Mesothelial cell of epicardium (in vitro differentiated cells): ENCODE measurements at places on chromosomes 5 and 9.

DNA sequence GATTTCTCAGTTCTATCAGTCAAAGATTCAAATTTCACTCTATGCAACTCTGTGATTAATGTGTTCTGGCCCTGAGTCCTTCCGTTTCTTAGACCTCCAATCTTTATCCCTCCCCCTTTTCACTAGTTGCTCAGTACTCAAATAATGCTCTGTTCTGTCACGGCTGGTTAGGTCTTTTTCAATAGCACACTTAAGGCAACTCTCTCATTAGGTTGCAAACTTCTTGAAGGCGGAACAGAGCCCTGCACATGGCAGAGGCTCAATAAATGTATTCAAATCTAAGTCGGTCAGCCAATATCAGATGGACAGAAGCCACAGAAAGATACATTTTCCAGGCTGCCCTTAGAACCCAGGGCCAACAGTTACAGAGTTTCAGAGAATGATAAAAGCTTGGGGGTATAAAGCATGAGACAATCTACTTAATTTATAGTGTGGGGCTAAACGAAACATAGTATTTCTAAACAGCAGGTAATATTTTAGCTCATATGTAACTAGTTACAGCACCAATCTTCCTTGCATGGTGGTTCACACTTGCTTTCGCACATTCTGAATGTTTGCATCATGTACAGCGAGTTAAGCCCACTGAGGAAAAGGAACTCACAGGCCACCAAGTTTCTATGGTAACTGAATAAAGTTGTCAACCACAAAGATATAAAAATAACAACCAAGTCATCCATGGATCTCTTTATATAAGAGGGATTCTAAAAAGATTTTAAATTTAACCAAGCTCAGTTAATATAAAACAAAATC lies 67.1 kb upstream of the GOLPH3 start:
- DNase-seq = no peak

GRCh38 chr5:38265546-38266179 lies 7.3 kb downstream of the EGFLAM start:
- peak; percentile 58 for DNase-seq

DNA sequence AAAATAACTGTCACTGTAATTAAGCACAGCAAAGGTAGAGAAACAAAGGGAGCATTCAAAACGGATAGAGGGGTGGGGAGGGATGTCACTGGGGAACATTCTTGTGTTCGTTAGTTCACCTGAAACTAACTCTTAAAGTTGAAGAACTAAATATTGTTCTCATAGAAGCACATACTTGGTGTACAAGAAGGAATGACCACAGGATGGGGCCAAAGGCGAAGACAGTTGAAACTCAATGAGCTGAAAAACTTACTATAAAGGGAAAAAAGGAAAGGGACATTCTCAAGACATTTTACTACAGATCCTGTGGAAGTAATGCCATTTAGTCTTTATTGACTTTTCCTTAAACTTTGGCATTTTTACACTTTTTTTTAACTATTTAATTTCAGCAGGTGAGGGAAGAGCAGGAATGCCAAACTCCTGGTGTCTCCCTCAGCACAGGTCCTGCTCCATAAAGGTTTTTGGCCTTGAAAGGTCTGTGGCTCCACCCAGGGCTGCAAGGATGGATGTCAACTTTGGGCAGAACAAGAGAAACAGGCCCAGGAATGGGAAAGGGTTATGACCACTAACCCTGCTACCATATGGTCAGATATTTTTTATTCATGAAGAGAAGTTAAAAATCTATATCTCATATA lies 197.6 kb upstream of the RASA1 start:
- no peak for DNase-seq

- no peak for DNase-seq
Observed at GRCh38 chr5:140785905-140786686, at the start of gene PCDHA1. Gene PCDHA1 (plus strand): TSS chr5:140786140.

- DNase-seq = no peak
Observed at GRCh38 chr9:113261917-113262671, 13.3 kb downstream of the CDC26 start.

DNA sequence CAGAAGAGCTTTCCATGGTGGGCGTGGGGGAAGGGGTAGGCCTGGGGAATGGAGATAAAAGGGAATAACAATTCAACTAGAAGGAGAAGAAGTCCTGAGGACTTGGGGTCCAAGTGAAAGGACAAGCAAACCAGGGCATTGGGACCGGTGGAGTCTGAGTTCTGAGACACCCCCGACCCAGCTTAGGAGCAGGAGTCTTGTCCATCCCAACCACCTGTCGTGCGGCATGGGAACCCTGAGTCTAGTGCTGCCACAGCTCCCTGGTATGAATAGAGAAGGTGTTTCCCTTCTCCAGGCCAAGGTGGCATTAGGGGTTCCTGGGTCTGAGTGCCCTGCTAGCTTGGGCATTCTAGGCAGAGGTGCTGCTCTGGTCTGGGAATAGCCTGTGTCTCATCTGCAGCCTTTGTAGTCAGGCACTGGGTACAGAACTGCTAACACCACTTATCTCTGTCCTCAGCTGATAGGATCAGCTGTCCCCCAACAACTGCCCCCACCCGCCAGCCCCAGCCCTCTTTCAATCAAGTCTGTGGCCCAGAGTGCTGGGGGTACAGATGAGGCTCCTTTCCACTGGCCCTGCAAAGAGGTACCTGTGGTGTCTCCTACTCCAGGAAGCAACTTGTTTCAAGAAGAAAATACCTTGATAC lies 9.9 kb downstream of the HNRNPAB start:
- no peak for DNase-seq

DNA sequence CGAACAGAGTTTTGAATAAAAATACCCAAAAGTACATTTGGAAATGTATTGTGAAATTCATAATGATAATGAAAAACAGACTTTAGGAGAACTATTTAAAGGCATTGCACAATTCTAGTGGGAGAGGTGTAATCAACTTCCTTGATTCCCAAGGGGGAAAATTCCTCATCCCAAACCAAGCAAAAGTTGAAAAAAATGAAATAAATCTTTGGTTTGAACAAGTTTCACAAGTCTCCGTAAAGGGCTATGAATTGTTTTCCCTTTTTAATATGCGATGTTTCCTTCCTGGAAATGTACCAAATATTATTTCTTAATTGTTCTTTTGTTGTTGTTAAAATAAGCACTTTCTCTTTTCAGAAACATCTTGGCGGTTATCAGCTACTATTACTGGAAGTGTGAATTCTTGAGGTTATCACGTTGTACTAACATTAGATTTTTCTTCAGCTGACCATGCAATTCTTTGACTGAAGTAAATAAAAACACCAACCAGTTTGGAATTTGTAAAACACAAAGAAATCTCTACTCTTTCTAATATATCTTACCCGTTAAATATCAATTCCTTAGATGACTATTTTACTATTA lies 59.3 kb downstream of the SVEP1 start:
- no peak for DNase-seq

GRCh38 chr5:132666310-132667123 lies 7.3 kb upstream of the IL4 start:
- DNase-seq = no peak

DNA sequence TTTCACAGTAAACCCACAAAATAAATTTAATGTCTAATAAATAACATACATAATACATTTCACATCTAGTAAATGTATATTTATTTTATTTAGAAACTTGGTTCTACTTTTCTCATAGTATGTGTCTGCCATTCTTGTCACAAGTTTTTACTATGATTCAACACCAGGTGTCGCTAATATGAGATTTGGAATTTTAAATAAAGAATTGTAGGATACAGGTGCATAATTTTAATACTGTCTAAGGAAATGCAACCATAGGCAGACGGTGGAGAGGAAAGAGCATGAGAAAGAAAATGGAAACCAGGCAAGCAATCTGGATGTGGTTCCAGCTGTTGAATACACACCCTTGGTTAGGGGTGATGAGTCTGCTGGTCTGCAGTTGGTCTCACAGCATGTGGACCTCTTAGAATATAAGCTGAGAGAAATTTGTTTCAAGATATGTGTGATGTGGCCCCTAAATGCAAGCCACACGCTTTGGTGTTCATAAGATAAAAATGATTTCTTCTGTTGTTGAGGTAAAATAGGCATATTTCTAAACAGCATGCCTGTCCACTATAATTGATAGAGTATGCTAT lies 114.7 kb upstream of the TXNDC8 start:
- DNase-seq = no peak

GRCh38 chr9:8904771-8905515 lies 1105.4 kb upstream of the DMAC1 start:
- DNase-seq = no peak

DNA sequence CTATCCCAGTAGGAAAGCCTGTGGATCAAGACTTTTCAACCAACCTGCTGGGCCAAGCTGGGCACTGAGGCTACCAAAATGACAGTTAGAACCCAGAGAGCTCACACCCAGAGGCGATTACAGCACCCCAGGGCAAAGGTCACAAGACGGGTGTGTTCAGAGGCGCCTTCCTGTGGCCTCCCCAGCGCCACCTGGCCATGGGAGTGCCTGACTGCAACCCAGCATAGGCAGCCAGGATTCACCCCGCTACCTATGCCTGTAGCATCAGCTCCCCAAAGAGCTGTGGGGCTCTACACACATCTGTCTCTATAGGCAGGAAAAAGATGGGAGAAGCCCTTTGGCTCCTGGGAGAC lies 33.5 kb downstream of the PDGFRB start:
- DNase-seq = no peak

DNA sequence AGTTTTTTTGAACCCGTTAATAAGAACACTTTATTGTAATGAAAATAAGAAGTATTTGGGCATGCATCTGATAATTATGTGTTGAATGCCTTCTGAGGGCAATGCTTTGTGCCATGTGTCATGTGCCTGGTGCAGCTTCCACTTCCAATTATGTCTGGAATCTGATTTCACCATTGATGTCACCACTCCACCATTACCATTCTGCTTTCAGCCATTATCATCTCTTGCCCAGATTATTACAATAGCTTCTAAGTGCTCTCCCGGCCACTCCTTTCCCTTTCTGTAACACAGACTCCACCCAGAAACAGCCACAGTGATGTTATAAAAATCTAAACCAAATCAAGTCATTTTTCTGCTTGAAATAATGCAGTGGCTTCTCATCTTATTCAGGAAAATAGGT lies 171.7 kb downstream of the C9orf152 start:
- no peak for DNase-seq

DNA sequence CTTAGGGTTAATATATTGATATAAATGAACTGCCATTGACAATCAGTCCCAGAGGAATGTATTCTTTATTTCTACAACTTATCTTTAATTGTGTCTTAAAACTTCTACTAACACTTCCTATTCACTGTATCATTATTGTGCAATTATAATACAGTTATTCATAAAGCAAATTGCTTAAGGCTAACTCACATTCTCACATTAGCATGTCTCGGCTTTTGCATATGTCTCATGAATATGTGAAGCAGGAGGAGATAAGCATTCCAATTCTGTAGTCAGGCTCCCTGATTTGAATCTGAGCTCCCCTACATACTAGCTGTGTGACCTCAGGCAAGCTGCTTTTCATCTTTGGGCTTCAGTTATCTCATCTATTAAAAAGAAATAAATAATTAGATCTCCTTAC lies 45.4 kb downstream of the PLGRKT start:
- no peak for DNase-seq

DNA sequence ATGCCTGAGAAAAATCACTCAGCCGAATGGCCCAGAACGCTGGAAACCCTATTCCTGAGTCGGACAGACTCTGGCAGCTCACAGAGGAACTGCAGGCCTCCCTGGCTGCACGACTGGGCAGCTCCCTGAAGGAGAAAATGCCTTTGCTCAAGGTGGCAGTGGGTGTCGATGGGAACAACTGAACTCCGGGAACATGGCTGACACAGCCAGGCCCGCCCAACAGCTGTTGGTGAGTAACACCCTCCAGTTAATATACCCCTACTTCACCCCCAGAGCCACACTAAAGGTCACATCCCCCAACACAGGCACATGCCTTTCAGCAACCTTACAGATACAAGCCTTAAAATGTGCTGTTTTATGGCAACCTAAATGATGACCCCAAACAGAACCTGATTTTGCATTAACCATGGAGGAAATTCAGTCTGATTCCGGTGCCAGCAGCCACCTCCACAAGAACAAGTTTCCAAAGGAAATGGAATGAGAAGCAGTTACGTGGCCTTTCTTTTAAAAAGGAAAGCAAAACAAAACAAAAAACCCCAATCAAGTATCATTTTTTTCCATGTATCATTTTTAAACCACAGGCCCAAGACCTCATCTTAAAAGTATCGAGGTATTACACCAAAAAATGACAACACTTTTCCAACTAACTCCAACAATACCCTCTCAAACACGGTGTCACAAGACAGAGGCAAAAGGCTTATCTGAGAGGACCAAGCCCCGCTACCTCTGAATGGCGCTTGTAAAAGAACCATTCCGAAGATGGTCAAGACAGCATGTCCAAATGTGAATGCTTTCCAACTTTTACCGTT lies 3.1 kb downstream of the KLF9 start:
- no peak for DNase-seq

DNA sequence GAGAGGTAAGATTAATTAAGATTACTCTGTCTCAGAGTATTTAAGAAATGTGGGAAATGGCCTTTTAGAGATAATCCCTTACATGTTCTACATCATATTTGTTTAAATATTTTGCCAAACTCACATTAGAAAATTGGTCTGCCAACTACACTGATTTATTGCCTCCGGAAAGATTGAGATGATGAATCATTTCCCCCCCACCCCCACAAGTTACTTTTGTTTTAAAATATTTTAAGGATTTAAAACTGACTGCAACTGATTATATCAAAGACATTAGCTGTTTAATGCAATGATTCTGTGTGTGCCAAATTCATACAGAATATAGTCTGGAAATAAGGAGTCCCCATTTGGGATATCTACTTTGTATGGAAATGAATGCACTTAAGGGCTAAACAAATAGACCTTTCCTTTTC lies 674.4 kb downstream of the PRR16 start:
- no peak for DNase-seq

GRCh38 chr5:160289356-160289651 lies 23.1 kb downstream of the CCNJL start:
- DNase-seq = no peak

DNA sequence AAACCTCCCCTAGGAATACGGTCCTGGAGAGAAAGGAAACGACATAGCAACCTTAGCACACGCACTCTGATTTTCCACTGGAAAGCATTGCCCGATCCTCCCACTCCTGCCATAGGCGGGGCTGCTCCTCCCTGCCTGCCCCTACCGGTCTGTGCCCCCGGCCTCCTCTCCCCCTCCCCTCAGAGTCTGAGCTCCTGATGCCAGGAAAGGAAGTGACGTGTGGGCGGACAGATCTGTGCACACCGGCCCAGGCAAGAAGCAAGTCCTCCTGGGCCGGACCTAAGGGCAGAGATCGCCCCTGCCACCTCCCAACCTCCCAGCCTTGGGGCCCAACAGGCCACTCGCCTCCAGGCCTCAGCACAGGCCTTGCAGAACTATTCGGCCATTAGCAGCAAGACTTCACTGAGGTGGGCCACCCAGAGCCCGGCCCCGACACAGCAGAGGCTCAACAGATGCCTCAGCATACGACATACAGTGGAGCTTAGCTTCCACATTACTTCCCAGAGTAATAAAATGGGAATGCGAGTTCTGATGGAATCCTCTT lies 7.2 kb downstream of the NINJ1 start:
- DNase-seq = no peak

- DNase-seq = no peak
Observed at GRCh38 chr9:99660191-99660636, 161.5 kb upstream of the NR4A3 start.
